ENCODE measurements at places on chromosomes 7 and 10.

- no peak for DNase-seq
Measured at GRCh38 chr10:78319371-78319770, 285.7 kb downstream of the RPS24 start.

- no peak for DNase-seq
Measured at GRCh38 chr7:139403601-139404000, 43.9 kb downstream of the LUC7L2 start.

DNA sequence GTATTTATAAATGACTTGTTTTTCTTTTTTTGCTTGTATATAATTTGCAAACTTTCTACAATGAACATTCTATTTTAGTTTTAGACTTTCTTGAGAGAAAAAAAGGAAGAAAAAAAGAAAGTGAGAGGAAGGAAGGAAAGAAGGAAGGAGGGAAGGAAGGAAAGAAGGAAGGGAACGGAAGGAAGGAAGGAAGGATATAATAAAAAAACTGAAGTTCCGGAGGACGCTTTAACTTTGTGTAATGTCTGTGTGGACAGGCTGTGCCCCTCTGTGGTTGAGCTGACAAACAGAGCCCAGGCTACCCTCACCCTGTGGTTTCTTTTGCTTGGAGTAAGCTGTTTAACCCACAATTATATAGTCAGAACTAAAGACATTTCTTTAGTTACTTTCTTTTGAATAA, 108.7 kb downstream of the SEMA3D start:
- DNase-seq = no peak

DNA sequence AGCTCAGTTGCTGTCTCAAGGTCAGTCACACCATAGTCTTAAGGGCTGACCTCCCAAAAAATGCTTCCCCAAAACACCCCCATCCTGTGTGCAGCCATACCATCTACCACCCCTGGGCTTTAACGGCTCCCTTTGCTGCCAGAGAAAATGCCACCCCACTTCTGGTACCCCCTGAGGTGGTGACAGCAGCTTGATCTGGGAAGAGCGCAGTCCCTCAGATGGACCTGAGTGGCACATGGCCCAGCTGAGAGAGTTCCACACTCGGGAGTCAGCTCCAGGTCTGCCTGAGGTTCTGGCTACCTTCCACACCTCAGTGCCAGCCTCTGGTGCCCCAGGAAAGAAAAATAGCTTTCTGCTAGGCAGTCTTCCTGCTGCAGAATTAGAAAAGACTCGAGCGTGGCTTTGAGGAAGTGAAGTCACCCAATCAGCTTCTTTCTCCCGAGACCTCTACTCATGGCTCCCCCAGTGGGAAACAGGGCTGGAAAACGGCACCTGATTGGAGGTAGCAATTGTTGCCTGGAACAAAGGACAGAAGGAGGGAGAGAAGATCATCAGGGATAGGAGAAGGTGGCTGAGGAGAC, 151.7 kb downstream of the ARHGAP21 start:
- no peak for DNase-seq

DNA sequence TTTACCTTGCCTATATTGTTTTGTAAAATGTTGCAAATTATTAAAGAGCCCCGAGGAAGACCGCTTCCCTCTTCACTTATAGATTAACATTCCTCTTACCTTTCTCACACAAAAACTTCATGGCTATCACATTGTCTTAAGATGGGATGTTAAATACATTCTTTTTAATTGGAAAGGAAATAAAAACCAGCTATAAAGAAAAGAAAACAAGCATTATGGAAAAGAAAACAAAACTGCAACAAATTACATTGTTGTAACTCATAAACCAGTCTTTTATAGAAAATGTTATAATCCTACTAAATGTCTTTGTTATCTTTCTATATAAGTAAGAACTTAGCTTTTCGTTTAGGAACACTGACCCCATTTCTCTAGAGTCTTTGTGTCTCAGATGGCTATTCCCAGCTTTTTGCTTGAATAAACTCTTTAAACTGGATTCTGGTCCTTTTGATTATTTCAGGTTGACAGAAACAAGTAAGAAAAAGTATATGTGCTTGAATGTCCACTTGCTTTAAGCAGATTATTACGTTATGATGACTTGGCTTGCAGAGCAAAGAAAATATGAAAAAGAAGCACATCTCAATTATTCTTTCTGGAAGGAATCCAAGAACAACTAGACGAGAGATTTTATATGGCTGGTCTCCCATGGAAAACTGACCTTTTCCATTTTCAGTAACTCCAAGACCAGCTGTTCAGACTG, 128.2 kb downstream of the AKR1D1 start:
- DNase-seq = no peak

GRCh38 chr7:25675789-25676474, 447.6 kb upstream of the NPVF start:
- DNase-seq = no peak

DNA sequence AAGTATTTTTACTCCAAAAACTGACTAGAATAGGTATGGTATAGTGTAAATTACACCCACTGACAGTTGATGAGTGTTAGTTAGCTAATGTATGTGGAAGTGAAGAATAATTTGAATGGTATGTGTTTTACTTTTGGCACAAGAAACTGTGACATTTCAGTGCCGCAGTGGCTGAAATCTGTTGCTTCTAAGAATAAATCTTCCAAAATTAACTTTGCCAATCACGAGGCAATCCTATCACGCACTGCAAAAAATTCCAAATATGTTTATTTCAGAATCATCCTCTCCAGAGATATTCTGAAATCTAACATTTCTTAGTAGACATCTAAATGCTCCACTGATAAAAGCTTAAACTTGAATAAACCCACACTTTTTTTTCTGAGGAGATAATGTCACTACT, 61.2 kb downstream of the PCLO start:
- no peak for DNase-seq

GRCh38 chr10:133445268-133445732, 8.4 kb upstream of the SCART1 start:
- DNase-seq = no peak

GRCh38 chr7:99579956-99580777, 17.9 kb upstream of the TMEM225B start:
- DNase-seq = peak; percentile 39

DNA sequence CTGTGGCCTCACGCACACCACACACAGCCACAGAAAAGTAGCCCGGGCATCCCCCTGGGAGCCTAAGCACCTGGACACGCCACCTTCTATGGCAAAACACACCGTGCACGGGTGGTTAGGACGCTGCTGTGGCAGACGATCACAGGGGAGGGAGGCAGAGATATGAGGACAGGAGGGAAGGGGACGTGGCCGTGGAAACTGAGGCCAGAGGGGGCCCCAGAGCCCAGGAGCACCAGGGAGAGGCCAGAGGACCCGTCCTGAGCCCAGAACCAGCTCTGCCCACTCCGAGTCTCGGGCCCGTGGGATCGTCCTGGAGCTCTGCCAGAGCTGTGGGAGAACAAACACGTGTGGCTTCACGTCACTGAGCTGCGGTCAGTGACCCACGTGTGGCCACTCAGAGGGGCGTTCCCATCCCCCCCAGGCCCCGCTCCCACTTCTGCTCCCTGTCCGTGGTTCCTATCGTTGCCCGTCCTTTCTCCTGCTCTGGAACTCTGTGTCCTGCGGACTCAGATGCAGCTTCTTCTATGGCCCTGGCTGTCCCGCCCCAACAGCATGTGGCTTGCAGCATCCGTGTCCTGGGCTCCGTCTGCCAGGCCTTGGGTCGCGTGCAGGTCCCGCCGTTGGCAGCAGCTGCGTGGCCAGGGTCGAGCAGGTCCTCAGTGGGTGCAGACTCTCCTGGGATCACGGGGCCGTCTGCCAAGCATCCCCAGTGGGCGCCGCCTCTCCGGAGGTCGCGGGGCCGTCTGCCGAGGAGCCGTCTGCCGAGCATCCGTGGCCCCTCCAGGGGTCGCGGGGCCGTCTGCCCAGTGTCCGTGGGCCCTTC, 31.0 kb downstream of the GET4 start:
- DNase-seq = no peak

- DNase-seq = no peak
Measured at GRCh38 chr10:97858001-97858439, 8.4 kb downstream of the GOLGA7B start.

DNA sequence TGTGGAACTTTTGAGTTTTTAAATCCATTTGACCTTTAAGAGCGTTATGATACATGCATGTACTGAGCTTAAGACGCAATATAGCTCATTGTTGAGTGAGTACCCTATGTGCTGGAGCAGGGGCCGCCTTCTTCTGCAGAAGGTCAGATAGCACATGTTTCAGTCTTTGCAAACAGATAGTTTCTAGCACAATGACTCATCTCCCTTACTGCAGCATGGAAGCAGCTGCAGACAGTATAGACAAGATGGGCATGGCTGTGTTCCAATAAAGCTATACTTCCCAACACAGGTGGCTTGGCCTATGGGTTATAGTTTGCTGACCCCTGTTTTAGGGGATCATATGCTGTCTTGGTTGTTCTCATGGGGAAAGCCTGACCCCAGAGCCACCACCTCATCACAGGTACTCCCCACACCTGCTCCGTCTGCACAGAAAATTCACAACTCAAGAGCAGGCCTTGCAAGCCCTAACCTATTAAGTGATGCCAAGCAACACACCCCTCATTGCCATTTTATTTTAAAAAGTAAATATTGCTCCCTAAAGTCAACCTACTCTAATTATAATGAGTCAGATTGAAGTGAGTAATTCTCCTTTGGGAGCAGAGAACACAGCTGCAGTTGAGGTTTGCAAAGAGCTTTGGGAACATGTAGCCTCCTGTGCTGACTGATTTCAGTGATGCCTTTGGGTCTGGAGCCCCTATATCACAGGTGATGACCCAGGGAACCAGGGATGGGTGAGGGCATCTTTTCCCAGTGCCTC, 330.1 kb downstream of the PAXIP1 start:
- DNase-seq = no peak

GRCh38 chr7:3117488-3118231, 74.0 kb upstream of the CARD11 start:
- no peak for DNase-seq

DNA sequence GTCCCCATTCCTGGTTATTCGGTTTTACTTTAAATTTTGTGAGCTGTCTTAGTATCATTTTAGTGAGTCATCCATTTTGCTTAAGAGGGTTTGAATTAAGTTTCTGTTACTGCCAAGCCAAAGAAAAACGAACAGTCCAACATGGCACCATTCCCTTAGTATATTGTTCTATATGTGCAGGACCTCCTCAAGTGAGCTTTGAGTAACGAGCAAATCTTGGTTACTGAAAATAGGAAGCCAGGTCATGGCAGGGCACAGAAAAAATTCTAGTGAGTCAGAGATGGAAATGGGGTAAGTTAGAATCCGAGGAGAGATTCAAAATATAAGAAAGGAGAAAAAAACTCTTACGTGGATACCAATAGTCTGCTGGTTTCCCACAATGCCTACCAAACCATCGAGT, 292.9 kb downstream of the BAMBI start:
- DNase-seq = no peak

DNA sequence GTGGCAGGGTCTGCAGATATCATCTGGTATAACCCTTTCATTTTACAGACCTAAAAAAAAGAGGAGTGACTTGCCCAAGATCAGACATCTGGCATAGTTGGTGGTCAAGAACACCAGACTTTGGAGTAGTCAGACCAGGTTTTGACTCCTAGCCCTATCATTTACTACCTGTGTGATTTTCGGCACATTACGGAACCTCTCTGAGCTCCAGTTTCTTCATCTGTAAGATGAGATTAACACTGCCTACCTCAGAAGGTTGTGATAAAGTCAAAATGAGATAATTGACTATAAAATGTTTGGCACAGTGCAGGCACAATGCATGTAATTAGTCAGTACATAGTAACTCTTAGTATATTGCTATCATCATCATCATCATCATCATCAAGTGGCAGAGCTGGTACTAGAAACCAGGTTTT, 1.2 kb downstream of the STRIP2 start:
- DNase-seq = no peak

GRCh38 chr7:105678811-105679495, 97.7 kb upstream of the EFCAB10 start:
- no peak for DNase-seq

- DNase-seq = no peak
Measured at GRCh38 chr10:113006656-113007342, 56.8 kb downstream of the TCF7L2 start.

GRCh38 chr10:87053111-87053510, 33.0 kb downstream of the FAM25A start:
- peak; percentile 84 for DNase-seq

DNA sequence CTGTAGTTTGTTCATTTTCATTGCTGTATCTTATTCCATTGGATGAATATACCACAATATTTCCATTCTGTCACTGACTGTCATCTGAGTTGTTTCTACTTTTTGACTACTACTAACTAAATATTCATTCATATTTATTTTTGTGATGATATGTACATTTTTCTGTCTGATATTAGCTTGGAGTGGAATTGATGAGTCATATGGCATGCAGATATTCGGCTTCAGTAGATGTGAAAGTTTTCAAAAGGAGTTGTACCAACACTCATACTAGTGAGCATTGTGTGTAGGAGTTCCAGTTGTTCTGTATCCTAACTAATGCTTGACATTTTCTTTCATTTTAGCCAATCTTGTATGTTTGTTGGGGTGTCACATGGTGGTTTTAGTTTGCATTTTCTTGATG, 7.7 kb downstream of the RUNDC3B start:
- DNase-seq = no peak

- no peak for DNase-seq
Measured at GRCh38 chr7:155285423-155285822, 12.3 kb upstream of the INSIG1 start.

Measured in NCI-H1694 (cell line).